ENCODE measurements at places on chromosomes 2 and 18. TPM values are rescaled to one million over a fixed set of nuclear protein-coding genes. Genes with fewer than 3 reads are reported as not detected.

The STARD6 gene
- not detected for total RNA-seq

GRCh38 chr2:75140288-75140687 lies 59.0 kb downstream of the TACR1 start:
- DNase-seq: no peak

- no peak for DNase-seq
Observed at GRCh38 chr2:128139624-128140023, 48.6 kb downstream of the UGGT1 start.

DNA sequence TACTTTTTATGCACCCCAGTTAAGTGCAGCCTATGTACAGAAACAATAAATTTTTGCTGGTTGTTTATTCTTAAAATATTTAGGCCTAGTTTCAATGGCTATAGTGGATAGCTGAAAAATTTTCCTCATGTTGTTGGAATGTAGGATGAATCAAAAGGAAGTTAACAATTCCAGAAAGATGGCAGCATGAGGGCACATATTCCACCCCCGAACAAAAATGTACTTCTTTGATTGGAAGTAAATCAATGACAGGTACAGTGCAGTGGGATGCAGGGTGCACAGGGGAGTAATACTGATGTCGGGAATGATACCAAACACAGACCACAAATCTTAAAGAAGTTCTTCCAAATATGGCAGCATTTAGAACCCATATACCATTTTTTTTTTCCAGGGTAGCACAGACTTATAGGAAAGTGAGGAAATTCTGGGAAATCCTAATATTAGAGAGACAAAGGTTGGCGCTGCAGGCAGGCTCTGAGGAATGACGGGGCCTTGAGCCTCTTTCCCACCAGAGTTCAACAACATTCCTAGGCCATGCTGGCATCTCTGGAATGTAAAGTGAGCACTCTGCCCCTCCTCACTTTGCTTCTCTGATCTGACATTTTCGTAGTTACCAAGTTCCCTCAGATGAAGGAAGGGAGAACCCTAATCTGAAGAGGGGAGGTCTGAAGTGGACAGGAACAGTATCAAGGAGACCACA lies 36.6 kb upstream of the IKZF2 start:
- no peak for DNase-seq

DNA sequence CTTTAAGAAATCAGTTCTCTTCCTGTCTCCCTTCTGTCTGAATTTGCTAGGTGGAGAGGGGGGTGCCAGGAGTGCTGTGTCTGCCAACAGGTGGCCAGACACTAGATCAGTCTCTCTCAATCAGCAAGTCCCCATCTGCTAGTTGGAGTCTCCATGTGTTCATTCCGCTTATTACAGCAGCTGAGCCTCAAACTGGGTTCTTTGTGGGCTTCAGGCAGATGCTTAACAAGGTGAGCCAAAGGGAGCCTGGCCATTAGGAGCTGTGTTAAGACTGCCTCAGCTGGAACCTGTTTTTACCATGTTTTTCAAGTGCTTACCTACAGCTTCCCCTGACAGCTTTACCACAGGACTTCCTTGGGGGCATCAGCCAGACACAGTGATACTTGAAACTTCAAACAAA lies 401.9 kb downstream of the LRP1B start:
- no peak for DNase-seq

- DNase-seq: no peak
Observed at GRCh38 chr2:184041077-184041476, 557.3 kb upstream of the ZNF804A start.

Measured in natural killer cell (primary cell).